DND-41 (cell line): ENCODE measurements at places on chromosomes 2 and 18.

DNA sequence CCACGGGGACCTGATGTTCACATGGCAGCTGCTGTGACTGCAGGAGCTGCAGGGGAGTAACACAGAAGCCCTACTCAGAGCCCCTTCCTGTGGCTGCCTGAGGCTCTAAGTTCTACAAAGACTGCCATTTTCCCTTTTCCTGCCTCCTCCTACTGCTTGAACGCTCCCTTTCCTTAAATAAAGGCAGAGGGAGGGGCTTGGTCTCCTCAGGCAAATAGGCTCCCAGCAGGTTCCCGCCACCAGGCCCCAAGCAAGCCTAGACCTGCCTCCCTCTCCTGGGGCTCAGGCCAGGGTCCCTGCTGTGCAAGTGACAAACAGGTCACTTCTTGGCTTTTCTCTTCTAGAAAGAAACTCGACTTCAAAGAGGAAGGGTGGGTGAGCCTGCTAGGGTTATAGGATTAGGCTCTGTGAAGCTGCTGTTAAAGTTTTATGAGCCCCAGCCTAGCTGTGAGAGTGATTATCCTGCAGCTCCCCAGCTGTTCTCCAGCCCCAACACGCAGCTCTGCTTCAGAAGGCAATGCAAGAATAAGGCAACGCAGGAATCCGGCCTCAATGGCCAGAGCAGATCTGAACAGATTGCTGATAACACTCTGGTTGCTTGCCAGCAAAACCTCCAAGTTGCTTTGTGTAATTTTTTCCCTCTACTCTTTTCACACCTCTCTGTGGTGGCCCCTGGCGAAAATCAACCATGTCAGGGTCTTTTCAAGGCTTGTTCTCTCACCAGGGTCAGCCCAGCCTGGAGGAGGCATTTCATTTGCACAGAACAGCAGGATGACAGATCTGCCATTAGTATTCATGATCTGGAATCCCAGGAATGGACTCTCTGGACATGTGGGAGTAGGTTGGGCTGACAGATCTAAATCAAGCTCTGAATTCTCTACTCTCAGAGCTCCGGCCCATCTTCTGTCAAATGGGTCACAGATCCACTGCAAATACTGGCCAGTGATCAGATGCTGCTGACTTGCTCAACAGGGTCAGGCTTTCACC is 71.3 kb downstream of the MRO start:
- DNase-seq, result no peak

GRCh38 chr2:88659538-88659915 is 31.9 kb upstream of the RPIA start:
- no peak for DNase-seq

GRCh38 chr18:31211047-31211446 is 48.4 kb upstream of the DSC1 start:
- no peak for DNase-seq

DNA sequence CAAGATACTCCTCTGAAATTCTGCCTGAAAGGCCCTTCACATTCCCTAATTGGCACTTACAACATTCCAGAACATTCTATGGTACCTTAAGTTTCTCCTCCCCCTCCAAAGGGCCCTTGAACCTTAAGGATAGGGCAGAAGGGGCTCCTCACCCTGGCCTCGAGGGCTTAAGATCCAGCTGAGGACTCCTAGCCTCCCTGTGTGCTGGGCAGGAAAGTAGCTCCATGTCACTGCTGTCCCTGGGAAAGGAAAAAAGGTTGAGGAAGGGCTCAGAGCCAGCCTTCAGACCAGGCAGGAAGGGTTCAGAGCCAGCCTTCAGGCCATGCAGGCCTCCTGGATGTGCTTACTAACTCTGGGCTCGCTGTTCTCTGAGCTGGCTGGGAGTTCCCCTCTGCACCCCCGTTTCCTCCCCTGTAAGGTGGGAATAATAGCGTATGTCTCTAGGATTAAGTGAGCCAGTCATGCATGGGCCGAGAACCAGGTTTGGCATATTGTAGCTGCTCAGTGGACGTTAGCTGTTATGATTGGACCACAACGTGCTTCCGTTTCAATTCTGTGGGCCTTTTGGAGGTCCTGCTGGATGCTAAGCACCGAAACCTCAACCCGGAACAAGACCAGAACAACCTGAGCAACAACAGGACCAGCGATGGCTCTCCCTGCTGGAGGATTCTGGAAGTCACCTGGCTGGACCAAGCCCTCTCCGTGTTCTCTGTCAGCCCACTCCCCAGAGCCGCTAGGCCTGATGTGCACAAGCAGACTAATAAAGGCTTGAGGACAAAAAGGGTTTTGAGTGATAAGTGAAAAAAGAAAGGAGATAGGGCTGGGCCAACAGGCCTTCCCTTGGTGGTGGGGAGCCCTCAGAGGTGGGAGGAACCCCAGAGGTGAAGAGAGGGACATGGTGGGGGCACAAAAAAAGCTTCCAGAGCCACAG is 1.0 kb upstream of the B3GNT7 start:
- DNase-seq, result no peak

DNA sequence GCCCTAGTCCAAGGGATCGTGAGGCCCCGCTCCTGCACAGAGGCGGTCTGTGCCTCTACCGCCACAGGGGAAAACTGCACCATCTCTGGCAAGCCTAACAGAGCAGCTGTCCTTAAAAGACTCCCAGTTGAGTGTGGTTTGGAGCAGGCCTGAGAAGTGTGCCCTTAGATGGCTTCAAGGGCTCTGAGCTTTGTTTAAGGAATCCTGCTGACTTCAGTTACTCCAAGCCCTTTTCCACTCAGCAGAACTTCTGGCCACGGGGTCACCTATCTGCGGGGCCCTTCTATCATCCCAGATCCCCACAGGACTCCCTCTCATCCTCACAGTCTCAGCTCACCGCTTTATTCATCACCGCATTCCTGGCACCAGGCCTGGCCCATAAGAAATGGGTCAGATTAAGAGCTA is 131.5 kb downstream of the CCDC74A start:
- DNase-seq, result no peak

GRCh38 chr2:2505604-2506003 is 174.5 kb upstream of the MYT1L start:
- DNase-seq, result no peak

GRCh38 chr2:15006667-15007066 is 374.1 kb downstream of the LRATD1 start:
- no peak for DNase-seq

GRCh38 chr18:72336786-72337185 is 207.4 kb downstream of the CBLN2 start:
- no peak for DNase-seq
